Stimulated activated CD4-positive, alpha-beta T cell treated with anti-CD3 and anti-CD28 coated beads, TNF-alpha, amount 100 ng/mL, for 48 hours (primary cell): ENCODE measurements at places on chromosomes 3 and 15.
A peak's percentile ranks its signal among the peaks of the same experiment; 100 is the strongest.

GRCh38 chr3:87272718-87273341 lies 3.6 kb downstream of the POU1F1 start:
- DNase-seq: no peak

- DNase-seq: no peak
These were observed 329.7 kb downstream of the TIGIT start for GRCh38 chr3:114623420-114624046.

DNA sequence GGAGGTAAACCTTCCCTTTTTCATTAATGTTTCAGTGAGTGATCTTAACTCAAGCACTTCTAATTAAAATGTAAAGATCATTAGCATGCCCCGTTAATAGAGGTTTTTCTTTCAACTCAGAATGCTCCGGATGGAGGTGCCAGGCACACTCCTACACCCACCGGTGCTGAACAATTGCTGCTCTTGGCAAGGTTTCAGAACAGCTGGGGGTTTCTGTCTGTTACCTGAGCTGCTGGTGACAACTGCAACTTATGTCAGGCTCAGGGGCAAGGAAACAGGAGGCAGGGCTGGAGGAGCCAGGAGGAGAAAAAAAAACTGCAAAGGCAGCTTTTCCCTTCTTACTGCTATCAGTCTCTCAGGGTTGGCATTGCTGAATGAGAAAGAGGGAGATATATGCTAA lies 250.1 kb downstream of the DIPK2A start:
- no peak for DNase-seq

DNA sequence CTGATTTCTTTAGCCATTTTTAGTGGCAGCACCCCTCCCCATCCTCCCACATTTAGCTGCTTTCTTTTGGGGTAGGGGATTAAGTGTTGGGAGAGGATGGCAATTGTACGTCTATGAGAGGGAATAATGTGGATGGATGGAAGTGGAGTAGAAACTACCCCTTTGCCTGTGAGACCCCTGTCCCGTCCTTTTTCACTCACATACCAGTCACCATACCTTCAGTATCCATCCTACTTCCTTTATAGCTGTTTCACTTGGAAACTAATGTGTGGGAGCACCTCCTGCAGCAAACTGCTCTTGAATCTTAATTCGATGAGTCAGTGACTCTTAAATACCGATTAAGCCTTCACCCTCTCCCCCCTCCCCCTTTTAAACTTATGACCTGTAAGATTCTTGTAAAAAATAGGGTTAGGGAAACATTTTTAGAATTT lies 730 bp downstream of the SPRED1 start:
- peak; percentile 1 for DNase-seq

GRCh38 chr3:59308001-59308400 lies 258.2 kb upstream of the CFAP20DC start:
- DNase-seq: no peak

GRCh38 chr15:83955806-83956265 lies 279.7 kb upstream of the GOLGA6L4 start:
- no peak for DNase-seq

- DNase-seq: no peak
These were observed 40.7 kb downstream of the SERPINI1 start for GRCh38 chr3:167776066-167776685.

- DNase-seq: no peak
These were observed 62.3 kb downstream of the EPHB1 start for GRCh38 chr3:134857356-134857755.

DNA sequence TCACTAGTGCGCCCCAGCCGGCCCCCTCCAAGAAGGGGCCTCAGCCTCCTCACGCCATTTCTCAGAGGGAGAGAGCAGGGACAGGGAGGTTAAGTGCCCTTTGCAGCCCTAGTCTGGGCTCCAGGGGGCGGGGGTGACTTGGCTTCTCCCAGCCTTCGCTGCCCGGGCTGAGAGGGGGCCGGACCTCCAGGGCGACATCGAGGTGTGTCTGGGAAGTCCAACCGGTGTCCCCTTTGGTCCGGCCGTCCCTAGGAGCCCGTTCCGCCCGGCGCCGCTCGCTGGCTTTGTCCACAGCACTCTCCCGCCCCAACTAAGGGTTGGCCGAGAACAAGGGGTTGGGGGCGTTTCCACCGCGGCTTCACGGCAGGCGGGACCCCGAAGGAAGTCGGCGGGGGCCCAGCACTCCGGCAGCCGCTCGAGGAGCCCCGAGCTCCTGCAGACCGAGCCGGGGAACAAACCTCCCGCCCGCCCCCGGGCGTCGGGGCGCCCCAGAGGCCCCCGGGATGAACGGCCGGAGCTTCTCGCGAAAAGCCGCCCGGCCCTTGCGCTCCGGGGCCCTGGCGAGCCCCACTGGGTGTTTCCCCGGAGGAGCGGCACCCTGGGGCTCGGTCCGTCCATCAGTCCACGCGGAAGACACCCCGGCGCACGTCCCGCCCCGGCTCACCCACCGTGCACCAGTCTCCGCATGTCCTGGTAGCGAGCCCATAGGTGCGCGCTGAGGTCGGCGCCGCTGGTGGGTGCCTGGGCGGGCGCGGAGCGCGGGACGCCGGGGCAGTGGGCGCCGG lies 627 bp downstream of the NT5DC2 start:
- DNase-seq: no peak

DNA sequence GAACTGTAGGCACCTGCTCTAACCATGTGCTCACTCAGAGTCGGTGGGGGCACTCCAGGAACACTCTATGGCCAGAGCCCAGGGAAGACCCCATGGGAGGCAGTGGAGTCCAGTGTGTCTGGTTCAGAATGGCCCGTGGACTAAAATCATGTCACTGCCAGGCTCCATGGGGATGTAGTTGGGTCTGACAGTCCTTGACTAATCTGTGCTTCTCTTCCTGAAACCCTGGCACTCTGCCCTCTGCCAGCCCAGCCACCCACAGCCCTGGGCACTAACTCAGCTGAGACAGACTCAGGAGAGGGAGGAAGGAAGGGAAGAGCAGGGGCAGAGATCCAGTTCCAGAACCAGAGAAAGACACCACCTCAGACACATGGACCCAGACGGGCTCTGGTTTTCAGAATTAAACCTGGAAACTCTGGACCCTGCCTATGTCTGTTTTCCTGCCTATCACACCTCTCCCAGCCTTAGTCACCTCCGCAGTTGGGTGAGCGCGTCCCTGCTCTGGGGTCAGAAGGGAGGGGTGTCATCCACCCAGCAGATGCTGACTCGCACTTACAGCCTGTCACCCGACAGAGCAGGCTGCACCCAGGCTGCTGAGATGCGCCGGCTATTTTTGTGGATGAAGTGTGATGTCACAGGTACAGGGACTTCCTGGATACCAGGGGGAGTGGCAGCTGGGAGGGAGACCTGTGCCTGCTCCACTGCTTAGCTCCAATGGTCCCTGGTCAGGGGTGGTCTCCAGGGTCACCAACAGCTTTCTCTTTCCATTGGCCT lies 56.8 kb upstream of the INSYN1 start:
- DNase-seq: no peak

DNA sequence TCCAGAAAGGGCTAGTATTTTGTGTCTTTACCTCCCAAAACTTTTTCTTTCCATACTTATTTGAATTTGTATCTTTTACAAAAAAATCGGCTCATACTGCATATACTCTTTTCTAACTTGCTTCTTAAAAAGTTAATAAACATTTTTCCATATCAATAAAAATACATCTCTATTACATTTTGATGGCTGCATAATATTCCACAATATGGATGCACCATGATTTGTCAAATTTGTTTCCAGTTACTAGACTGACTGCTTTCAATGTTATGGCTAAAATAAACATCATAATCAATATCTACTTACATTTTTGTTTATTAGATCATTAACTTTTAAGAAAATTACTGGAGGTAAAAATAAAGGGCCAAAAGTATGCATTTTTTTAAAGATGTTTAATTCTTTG lies 121.7 kb downstream of the MEIS2 start:
- no peak for DNase-seq

DNA sequence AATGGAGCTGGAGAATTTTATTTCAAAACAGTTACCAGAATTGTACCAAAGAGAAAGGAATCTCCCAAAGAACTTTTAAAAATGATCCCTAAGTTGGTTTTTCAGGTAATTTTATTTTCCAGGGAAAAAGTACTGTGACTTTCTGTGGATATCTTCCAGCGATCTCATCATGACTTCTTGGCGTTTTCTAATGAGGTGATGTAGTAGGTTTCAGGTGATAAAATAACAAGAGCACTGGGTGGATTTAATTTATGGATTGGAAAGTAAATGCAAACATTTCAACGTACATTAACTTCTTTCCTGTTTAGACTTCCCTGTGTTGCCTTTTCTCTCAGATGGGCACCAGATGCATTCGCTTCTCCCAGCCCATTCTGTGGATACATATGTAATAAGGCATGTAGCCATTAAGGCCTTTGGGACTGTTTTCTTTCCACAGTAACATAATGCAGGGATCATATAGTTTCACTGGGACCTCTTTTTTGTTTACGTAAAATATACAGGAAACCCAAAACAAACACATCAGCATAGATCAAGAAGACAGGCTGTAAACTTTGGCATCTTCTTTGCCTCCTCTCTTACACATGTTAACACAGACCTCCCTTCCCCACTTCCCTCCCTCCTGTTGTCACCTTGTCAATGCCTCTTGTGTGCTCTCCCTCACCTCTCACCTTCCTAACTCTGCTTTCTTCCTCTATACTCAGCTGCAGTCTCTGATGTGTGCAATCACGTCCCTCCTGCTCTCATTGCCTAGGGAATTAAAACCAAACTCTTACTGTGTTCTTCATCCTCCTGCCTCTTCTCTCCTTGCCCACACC lies 13.0 kb downstream of the PHLDB2 start:
- no peak for DNase-seq

DNA sequence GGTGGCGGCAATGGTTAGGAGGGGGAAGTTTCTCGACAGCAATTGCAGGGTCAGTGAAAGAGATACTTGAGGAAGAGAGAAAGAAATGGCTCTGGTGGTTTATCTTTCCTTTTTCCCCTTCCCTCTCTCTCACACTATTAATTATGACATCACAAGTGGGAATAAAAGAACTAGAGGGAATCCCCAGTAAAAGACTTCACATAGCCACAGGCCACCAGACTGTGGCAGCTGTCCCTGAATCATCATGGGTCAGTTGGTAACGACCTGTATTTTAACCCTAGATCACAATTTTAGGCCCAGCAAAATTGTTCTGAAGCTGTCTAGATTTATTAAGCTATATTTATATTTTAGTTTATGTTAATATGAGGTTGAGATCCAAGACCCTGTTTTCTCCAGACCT lies 40.3 kb downstream of the MBNL1 start:
- DNase-seq: no peak

DNA sequence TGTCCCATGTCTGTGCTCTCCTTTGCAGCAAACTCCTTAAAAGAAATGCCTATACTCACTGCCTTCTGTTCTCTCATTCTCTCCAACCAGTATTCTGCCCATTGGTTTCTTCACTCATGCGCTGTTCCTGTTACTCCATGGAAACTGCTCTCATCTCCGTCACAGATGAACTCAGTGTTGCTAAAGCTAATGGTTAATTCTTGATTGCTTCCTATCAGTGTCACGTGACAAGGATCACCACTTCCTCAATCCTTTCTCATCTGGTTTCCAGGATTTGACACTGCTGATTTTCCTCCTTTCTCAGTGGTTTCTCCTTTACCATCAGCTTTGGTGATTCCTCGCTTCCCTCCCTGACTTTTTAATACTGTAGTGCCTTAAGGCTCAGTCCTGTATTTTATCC lies 2.6 kb downstream of the DPH3 start:
- DNase-seq: no peak

- DNase-seq: no peak
These were observed 448.9 kb upstream of the KCNMB2 start for GRCh38 chr3:178087376-178087775.
